ENCODE measurements at places on chromosomes 7 and 10.
A peak's percentile ranks its signal among the peaks of the same experiment; 100 is the strongest.

GRCh38 chr10:95573964-95574604, 12.9 kb upstream of the SORBS1 start:
- DNase-seq, result no peak

DNA sequence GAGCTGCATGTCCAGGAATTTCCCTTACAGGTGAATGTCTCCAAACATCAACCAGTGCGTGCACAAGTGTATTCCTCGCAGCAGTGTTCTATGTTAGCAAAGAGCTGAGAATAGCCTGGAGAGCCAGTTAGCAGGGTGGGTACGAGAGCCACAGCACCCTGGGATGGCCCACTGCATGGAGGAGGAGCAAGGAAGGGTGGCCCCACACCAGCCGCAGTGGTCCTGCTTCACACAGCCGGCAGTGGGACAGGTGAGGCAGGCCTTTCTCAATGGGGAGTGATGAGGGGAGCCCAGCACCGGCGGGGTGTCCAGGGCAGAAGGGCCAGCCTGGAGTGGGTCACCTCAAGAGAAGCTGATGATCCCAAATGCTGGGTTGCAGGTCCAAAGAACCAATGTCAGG, 240.7 kb downstream of the TCERG1L start:
- DNase-seq, result no peak

DNA sequence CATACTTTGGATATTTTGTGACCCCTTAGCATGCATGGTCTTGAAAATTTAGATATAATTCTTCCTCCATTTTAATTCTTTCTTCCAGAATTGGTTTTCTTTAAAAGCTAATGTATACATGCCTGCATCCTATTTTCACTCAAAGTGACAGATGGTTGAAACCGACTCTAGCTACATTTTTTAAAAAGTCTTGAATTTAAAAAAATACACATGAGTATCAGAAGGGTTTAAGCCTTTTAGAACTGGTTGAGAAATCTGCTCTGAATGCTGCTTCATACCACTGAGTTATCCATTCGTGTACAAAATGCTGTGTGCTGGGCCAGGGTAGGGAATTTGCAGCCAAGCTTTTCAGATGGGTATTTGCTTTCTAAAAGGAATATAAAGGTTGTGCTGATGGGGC, 16.5 kb downstream of the DYNC1I1 start:
- no peak for DNase-seq

- DNase-seq, result no peak
These were observed 19.3 kb upstream of the SLC35G1 start for GRCh38 chr10:93874309-93875031.

DNA sequence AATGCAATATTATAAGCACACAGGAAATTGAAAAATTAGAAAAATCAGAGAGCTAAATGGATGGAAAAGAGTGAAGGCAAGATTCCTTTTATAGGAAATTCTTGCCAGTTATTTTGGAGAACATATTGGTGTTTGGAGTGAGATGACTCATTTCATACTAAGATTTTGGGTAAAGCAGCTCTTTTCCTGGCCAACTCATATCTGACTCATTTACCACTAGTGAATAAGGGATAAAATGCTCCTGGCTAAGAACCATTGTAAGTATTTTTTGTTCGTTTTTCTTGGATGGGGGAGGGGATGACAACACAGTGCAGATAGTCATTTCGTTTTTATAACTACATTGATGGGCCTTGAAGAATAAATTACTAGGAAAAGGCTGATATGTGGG, 139.3 kb downstream of the TWIST1 start:
- DNase-seq, result no peak

DNA sequence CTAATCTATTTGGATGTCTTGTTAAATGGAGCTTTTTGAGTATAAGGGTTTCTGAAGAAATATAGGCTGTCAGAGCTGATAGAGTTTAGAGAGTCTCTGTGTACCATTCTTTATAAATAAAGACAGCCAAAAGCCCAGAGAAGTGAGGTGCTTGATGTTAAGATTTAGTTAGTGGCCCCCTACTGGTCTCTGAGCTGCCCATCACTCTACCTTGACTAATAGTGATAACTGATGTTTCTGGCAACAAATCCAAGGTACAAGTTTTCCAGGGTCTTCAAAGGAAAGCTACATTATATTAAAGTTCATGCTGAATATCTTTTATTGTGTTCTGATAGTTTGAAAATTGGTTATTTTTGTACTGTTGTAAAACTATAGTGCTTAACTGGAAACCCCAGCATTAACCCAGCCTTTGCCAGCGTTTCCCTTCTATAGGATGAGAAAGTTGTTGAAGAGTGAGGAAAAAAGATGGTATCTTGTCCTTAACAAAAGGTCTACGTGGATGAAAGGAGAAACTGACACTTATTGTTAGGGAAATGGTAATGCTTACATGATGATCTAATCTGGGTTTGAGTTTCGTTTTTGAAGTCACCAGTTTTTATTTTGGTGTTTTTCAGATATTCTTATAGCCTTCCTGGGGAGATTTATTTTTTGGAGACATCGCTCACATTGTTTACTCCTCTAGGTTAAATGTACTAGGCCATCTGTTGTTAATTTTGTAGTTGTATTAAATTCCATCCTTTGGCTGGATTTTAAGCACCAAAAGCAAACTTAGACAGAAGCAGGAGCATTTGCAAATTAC, 79.0 kb downstream of the AUTS2 start:
- no peak for DNase-seq

DNA sequence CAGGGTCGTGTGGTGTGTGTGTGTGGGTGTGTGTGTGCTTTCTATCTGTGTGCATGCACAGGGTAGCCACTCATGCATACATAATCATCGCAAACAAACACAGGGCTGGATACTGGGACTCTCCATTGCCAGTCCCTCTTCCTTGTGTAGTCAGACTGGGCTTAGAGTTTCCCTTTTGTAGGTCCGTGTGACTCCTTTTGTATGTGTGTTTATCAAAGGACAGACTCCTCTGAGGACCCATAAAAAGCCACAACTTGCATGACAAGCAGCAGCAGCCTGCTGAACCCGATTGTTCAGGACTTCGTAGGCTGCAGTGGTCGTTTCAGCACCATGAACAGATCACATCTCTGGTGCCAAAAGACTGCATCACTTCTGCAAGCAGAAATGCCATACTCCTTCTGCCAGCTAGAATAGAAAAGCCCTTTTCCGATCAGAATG, 895 bp downstream of the VSTM2A start:
- DNase-seq, result no peak

- DNase-seq, result no peak
These were observed 22.3 kb upstream of the SEC61G start for GRCh38 chr7:54781134-54781920.

DNA sequence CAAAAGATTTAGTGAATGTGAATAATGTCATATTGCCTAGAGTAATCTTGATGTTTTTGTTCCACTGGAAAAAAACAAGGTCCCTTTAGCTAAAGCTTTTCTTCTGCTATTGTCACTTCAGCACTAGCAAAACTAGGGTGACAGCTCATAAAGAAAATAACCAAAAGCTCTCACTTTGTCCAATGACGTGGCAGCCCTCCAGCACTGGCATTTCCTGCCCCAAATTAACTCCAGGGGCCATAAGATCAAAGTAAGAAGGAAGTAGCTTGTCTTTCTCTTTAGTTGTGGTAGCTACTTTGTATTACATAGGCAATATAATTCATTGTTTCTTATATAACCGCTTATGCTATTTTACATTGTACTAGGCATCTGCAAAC, 47.3 kb downstream of the LRRN3 start:
- peak; percentile 61 for DNase-seq

DNA sequence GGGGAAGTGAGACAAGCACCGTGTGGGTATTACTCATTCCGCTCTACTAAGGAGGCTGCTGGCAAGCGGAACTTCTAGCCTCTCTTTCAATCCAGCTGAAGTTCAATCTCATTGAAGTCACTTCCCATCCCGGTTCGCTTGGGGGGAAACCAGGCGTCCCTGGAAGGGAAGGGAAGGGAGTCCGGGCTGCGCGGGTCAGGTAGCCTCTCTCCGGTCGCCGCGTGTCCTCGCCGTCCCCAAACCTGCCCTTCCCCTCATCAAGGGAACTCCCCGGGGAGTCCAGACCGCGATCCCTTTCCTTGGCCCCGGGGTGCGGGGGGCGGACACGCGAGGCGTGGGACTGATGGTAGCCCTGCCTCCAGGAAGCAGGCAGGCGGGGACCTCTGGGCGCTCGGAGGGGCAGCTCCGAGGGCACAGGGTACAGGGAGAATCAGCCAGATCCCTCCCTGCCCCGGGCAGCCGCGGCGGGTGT, 598 bp upstream of the ZEB1 start:
- peak; percentile 80 for DNase-seq

DNA sequence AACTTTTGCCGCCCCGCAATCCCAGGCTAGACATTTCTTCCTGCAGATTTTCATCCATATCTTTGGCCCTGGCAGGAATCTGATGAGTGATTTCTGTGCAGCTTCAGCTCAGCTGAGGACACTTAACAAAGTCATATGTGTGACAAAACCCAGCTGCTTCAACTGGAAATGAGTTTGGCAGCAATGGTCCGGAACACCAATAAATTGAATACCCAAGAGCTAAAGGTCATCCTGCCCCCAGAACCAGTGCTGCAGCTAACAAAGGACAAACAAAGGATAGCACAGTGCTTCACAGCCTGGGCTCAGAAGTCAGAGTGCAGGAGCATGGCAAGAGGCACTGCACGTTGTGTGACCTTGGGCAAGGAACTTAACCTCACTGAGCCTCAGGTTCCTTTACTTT, 40.0 kb upstream of the TRIL start:
- no peak for DNase-seq

GRCh38 chr10:11204351-11204942, 186.8 kb downstream of the CELF2 start:
- no peak for DNase-seq

- no peak for DNase-seq
These were observed 54.8 kb downstream of the MCU start for GRCh38 chr10:72746426-72747363.

DNA sequence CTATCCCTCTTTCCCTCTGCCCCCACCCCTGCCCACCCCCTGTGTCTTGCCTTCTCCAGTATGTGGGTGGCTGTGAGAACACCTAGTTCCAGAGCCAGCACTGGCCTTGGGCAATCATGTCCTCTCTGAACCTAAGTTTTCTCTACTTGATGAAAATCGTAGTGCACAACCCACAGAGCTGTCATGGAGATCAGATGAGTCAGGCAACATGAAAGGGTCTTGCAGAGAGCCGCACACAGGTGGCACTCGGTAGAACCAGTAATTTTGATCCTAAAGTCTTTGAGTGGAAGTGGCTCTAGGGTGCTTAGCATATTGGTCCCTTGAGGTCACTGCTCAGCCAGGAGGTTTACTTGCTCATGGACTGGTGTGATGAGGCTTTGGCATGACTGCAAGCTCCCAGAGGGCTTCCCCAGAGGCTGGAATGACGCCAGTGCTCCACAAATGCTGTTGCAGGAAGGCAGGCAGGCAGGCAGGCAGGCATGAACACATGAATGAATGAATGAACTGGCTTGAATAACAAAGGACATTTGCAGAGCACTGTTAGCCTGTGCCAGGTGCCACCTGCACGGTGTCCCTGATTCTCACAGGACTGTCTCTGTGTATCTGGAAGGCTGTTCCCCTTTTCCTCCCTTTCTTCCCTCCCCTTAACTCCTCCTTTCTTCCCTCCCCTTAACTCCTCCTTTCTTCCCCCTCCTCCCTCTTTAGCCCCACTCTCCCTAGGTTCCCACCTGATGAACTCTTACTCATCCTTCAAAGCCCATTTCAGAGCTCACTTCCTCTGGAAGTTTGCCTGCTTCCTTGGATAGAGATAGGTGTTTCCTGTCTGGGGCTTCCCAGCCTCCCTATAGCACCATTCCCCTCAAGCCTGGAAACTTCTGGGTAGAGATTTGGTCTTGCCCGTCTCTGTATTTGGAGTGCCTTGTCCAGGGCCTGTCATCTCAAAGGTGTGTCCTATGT, 27.2 kb upstream of the CTBP2 start:
- DNase-seq, result no peak

- no peak for DNase-seq
These were observed 671 bp upstream of the PAPSS2 start for GRCh38 chr10:87658858-87659555.

DNA sequence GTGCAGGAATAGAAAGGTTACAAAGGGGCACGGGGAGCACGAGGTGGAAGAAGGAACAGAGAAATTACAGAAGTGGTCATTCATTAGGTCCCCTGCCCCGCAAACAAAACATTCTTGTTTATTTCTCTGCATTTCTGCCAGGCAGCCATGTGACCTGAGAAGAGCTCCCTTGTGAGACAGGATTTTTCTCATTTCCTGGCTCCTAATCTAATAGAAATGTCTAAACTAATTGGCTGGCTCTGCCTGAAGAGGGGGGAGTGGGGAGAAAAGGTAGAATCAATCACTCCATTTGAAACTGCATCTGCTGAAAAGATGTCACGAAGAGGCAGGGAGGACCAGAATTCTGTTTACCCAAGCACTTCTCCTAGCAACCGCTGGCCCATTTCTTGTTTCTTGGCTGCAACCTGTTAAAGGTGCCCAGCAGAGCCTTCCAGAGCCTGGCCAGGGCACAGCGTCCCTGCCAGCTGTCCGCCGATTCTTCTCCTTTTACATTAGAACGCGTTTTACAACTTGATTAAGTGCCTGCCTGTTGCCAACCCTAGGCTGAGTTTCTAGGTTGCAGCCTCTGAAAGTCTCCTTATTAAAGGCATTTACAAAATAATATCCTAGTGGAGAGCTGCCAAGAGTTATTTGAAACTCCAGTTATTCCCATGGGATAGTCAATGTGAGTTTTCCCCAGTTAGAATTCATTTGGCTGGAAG, 1227.6 kb downstream of the TYW1 start:
- no peak for DNase-seq

GRCh38 chr10:110392868-110393740, 88.4 kb upstream of the SMNDC1 start:
- no peak for DNase-seq

DNA sequence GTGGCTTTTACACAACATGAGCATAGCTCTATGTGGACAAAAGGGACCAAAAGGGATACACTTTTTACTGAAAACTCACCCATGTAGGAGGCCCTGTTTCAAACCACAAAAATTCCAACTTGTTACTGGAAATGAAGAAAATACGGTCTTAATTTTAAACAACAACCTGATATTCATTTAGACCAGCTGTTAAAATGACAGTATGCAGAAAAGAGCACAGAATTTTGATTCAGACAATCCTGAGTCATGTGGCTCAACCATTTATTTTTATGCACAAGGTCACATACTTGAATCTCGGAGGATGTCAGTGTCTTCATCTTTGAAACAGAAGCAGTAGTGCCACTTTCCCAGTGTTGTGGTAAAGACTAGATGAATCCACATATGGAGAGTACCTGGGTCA, 426.5 kb upstream of the NFE2L3 start:
- DNase-seq, result no peak
